ENCODE measurements at places on chromosomes 7 and 10.

DNA sequence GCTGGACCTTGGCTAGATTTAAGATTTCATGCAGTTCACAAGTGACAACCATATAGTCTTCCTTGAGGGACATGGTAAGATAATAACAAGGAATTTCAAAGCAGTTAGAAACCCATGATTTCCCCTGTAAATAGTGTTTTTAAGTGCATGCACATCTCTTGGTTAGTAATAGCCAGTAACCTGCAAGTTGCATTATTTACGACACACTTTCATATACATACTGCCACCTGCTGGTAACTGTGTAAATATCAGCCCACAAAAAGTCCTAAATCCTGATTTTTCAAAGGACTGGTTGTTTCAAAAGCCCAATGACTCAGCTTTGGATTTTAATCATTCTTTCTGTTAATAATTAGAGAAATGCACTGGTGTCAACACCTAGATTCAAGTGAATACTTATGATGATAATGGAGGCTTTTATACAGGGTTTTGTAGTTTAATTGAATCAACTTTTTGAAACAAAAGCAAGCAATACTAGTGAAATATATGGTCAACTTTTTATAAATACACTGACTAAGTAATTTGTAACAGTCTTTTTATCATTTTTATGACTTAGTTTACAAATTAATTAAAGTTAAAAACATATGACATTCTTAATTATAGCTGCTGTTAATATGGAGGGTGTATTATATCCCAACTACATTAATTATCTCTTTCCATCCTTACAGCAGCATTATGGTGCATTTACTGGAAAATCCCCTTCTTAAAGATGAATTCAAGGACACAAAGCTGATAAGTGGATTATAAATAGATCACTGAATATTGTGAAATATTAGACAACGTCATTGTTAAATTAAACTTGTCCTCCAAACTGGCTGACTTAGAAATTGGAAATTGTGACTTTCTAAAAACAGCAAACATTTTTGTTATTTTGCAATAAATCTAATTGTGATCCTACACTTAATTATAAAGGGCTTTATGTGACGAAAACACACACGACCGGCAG is 367.7 kb upstream of the SEMA3D start:
- no peak for DNase-seq

DNA sequence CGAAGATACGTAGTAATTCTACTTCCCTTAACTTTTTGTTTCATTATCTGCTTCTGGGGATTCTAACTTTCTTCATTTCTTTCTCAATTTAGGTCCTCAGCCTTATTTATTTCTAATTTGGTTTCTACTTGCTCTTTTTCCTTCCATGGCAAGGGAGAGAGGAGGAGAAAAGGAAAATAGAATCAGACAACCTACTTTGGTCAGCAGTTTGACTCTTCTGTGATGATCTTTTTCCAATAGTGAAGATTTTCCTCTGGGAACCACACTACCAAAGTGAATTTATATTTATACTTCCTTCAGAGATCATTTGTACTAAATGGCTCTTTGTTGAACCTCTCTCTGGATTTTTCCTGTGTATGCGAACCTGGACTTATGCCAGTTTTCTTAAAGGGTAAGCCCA is 90.2 kb downstream of the TMEM26 start:
- no peak for DNase-seq

- DNase-seq, result no peak
Observed at GRCh38 chr7:3191548-3191947, 109.5 kb upstream of the SDK1 start.

- no peak for DNase-seq
Observed at GRCh38 chr7:6500691-6501090, 50.6 kb downstream of the GRID2IP start.

GRCh38 chr7:157545681-157546060 is 208.9 kb downstream of the DNAJB6 start:
- DNase-seq, result no peak

DNA sequence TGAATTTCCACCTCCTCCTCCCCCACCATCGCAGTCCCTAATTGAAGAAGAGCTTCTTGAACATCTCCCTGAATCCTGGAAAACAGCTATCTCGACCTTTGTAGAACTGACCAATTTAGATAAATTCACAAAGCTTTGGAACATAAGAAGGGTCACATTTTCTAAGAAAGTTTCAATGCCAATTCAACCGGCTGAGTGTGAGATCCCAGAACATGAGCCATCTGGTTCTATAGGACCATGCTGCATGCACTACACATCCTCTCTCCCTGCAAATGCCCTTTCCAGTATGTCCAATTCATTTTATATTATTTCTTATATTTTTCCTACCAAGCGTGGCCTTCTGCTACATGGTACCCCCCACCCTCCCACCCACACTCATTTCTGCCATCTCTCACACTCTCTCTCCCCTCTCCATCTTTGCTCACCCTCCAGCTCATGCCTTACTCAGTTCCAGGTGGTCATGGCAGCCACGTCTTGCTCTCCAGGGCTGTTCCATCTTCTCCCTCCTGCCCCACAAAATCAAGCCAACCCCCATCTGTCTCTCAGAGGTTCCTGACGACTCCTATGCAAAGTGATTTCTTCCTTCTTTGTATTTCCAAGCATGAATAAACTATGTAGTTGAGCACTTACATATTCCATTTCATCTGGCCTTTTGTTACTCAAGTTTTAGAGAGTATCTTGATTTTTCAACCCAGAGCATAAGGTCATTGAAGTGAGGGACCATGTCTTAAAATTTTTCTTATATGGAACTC is 19.3 kb downstream of the FRMD4A start:
- DNase-seq, result no peak

- DNase-seq, result no peak
Observed at GRCh38 chr7:105055084-105055483, 41.1 kb downstream of the KMT2E start.

GRCh38 chr7:79034730-79035129 is 418.7 kb downstream of the MAGI2 start:
- DNase-seq, result no peak
